ENCODE measurements at places on chromosomes 7 and 10.

DNA sequence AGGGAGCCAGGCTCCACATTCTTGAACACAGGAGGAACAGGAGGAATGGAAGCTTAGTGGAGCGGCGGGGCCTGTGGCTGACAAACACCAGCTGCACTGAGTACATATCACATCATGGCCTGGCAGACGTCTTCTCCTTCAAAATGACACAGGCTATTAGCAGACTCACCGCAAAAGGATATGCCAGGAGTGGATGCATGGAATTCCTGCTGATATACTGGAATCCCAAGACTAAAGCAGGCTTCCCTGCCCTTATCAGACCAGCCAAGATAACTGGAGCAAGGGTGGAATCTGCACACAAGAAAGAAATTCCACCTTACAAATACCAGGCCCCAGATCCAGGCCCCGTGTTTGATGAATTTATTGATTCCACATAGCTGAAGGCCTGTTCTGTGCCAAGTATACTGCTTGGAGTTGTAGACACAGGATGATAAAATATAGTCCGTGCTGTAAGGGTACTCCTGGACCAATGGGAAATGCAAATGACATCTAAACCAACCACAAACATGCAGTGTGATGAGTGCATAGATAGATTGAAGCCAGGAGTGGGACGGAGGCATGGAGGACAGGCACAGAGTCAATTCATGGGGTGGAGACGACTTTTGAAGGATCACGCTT lies 480.5 kb upstream of the ZMIZ1 start:
- DNase-seq: no peak

GRCh38 chr10:126749015-126749655 lies 78.6 kb upstream of the C10orf90 start:
- peak; percentile 33 for DNase-seq

GRCh38 chr10:129960481-129961156 lies 3.5 kb downstream of the EBF3 start:
- no peak for DNase-seq

GRCh38 chr10:74333174-74333573 lies 182.2 kb downstream of the ADK start:
- DNase-seq: no peak

DNA sequence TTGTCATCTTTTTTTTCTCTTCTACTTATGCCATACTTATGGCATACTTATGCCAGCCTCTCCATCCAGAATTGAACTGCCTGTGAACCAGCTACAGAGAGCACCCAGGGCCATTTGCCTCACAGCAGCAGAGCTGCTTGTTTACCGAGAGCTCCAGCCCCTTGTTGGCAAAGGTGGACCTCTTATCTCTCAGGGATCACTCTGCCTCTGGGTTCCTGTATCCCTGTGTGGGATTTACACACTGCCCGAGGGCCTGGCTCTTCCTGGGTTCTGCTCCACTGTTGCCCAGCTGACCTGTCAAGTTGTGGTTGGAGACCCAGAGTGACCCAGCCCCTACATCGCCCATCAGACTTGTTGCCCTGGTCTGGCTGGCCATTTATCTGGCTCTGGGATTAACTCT lies 22.3 kb downstream of the MRPS33 start:
- no peak for DNase-seq

GRCh38 chr7:78437118-78437517 lies 638.5 kb downstream of the PHTF2 start:
- DNase-seq: no peak
